Activated naive CD4-positive, alpha-beta T cell treated with anti-CD3 and anti-CD28 coated beads for 36 hours (primary cell): ENCODE measurements at places on chromosomes 1 and 21.

- no peak for DNase-seq
Measured at GRCh38 chr1:230101556-230101955, 34.5 kb downstream of the GALNT2 start.

GRCh38 chr1:226529891-226530290, 18.7 kb upstream of the STUM start:
- DNase-seq, result no peak

GRCh38 chr1:243414152-243414494, 158.3 kb downstream of the SDCCAG8 start:
- no peak for DNase-seq

- no peak for DNase-seq
Measured at GRCh38 chr1:17587693-17588047, 48.2 kb downstream of the ARHGEF10L start.
